Fibroblast of the aortic adventitia (primary cell): ENCODE measurements at places on chromosomes 3 and 15. TPM values are rescaled to one million over a fixed set of nuclear protein-coding genes. Genes with fewer than 3 reads are reported as not detected.

DNA sequence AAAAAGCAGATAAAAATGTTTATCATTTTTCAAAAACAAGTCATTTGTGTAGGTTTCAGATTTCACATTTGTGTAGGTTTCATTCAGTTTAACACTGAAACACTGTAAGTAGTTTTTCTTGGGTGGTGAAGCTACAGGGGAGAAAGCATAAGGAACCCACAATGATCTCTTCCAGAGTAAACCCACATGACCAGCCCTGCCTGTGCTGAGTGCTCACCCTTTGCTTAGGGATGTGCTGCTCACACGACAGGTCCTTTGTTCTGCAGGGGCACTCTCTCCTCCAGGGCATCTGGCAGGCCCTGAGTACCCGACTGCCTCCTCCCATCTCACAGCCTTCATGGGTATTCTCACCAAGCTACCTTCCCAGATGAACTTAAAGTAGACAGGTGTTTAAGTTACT lies 28.9 kb downstream of the ZXDC start:
- DNase-seq: no peak

DNA sequence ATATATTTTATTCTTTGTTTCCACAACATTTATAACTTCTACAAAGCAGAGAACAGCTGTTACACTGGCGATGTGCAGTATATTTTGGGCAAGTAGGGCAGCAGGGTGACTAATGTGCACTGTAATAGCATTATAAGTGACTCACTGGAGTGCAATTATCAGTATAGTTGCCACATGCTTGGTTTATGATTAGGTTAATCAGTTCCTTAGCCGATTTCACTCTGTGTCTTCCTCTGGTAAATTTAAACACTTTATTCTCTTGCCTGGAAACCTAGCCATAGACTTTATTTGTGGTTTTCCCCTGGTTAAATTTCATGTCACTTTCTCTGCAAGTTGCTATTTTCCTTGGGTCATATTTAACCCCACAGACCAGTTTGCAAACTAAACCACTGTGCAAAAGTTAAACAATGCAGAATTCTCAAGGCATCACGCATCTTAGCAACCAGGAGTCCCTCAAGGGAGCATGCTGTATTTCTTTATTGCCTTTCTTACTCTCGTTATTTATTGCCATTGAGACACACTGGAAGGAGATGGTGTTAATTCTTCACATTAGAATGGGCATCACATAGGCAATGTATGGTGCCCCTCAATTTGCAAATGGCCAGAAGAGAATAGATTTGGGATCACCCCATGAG lies 690.2 kb upstream of the DPPA4 start:
- peak; percentile 42 for DNase-seq

SLC28A1 gene
- total RNA-seq: not detected in 2 replicates

DNA sequence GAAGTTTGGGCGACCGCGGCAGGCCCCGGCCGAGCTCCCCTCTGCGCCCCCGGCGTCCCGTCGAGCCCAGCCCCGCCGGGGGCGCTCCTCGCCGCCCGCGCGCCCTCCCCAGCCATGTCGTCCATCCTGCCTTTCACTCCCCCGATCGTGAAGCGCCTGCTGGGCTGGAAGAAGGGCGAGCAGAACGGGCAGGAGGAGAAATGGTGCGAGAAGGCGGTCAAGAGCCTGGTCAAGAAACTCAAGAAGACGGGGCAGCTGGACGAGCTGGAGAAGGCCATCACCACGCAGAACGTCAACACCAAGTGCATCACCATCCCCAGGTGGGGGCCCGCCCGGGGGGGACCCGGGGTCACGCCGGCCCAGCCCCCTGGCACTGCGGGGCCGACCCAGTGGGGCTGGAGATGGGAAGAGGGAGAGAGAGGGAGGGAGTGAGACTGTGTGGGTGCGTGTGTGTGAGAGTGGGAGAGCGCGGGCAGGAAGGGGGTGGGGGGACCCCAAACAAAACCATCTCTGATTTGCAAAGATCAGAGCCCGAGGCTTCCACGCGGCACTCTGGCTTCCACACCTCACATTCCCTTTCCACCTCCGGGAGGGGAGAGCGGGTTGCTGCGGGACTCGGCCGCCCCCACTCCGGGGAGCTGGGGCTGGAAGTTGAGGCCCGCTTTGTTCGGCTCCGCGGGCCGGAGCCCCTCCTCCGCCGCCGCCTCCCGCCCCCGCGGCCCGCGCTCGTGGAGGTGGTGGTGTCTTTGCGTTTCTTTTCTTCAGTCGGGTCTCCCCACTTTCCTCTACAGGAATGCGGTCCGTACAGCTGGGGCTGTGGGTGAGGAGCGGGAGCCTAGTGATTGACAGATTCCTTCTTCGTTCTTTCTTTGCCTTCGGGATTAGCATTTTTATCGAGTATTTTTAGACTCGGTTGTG lies 898 bp downstream of the SMAD3 start:
- DNase-seq: no peak

GRCh38 chr3:185912512-185912911 lies 25.3 kb downstream of the TRA2B start:
- DNase-seq: no peak

- DNase-seq: peak; percentile 72
Measured at GRCh38 chr3:158731938-158732855, at the start of gene RARRES1. Gene RARRES1 (minus strand): TSS chr3:158732457. CDS start chr3:158732415, 42 bp downstream.

DNA sequence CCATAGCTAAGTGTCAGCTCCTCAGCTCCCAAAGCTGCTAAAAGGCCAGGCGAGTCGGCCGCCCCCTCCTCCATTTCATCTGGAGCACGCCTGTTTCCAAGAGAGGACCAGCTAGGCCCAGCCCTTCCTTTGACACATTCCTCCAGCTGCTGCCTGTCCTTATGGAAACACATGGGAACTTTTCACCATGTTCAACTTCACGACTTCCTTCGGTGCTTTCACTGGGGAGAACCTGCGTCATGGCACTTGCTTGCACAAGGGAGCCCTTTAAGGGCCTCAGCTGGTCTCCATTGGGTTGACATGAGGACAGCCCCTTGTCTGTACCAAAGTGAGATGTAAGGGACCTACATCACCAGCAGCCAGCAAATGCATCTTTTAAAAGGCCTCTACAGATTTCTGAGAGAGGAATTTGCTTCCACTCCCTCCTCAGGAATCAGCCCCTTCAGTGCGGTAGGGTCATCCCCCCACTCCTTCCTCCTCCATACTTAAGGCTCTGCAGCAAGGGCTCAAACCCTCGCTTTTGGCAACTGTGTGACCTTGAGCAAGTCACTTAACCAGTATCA lies 2.1 kb downstream of the MAGI1 start:
- DNase-seq: no peak

GRCh38 chr3:155179437-155179827 lies 99.3 kb downstream of the MME start:
- DNase-seq: no peak

DNA sequence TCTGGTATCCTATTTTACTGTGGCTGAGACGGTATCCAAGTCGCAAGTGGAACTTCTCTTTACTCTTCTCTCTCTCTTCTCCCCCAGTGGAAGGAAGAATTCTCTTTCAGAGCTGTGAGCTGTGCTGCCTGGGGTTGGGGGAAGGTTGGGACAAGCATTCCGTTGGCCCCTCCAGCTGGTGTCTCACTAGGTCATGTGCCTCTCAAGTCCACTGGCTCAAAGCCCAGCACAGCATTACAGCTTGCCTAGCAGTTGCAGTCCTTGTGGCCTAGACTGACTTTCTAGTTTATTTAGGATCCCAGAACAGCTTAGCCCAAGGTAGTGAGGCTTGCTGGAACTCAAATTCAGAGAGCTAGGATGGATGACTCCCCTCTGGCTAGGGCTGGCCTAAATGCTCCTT lies 76.1 kb upstream of the SPATA16 start:
- no peak for DNase-seq

RAB6B gene
- total RNA-seq: 0.36 and 0.49 TPM in 2 replicates

SKOR1 gene
- total RNA-seq: 0.08 and 0.09 TPM in 2 replicates

DNA sequence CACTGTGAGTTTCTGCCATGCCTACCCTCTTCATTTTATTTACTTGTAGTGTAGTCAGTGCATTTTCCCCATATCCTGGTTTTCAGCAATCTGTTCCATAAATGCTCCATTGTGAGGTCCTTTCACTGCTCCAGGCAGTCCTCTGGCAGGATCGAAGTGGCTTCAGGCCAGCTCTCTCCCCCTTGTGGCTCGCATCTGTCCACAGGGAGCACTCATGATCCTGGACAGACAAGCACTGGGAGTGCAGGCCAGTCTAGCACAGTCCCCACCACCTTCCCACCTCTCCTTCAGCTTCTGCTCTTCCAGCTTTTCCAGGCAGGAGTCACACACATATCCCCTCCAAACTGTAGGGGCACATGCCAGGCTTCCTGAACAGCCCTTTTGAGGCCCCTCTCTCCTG lies 173.6 kb downstream of the PPM1L start:
- no peak for DNase-seq

HMCES gene
- total RNA-seq: 9.2 and 11.1 TPM in 2 replicates

DNA sequence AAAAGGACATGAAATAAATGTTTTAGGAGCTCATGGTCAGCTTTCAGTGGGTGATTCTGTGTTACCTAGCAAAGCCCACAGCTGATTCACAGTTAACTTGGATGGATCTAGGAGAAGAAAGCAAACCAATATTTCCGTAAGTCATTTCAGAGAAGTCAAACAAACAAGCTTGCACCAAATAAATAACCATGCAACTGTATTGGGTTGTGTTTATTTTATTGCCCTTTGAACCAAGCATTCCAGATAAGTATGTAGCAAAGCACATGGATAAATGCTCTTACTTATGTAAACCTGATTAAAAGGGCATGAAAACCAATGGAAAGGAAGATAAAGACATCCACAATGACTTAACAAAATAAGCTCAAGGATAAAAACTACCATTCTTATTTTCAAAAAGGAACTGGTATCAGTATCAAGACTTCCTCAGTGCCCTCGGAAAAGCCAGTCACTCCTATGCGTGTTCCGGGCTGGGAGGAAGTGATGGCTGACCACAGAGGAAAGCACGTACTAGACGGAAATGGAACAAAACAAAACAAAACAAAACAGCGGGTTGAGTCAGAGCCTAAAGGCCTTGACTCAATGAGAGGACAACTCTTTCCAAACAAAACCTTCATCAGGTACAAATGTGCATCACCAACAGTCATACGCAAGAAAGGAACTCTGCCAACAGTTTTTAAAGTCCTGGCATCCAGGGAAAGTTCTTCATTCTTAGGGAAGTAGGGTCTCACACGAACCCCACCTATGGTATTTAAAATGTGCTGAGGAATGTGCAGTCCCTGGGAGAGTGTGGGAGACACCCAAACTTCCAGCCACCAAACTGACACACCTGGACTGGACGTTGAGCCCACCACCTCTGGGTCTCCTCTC lies 103.3 kb downstream of the SNRK start:
- peak; percentile 69 for DNase-seq

CYP8B1 gene
- not detected in 2 replicates for total RNA-seq

GPR62 gene
- total RNA-seq: 0.09 TPM in 1 of 2 replicates, not detected in the other

DNA sequence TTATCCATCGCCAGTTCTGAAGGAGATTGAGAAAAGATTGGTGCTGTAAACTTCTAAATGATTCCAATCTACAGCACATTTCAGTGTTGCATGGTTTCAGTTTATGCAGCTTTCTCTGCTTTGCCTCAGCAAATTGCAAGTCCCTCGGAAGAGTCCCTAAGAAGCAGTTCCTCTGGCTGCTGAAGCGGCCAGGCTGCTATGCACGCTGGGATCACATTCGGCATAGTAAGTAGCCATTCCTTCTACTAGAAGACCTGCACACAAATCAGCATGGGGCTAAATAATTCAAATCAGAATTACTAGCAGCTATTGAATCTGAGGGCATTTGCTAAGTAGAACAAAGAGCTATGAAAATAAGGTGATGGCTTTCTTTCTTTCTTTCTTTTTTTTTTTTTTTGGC lies 769.5 kb downstream of the AGBL1 start:
- DNase-seq: no peak

GRK7 gene
- total RNA-seq: not detected in 2 replicates

DNA sequence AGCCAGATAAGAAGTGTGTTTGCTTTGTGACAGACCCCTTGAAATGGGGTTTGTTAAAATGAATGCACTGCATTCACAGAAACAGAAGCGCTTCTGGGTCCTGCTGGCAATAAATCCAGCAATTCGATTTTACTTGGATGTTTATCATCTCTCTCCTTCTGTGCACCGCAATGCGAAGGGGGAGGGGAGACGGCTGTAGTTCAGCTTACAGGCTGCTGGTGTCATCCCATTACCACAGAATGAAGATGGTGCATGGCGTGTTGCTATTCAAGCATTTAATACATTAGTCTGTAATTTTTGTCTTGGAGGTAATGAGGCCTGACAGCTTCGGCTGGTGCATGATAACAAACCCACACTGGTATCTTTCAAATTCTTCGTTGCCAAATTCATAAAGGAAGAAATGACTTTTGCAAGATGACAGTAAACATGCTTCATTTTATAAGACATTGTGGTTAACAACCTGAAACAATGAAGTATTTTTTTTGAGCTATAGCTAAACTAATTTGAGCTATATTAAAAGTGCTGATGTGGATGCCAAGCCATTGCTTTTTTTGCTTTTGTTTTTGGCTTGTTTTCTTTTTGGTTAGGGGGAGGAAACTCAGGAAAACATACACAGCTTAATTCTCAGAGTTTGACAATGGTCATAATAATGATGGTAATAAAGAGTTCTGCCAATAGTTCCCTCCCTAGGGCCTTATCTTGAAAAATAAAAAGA lies 418.3 kb downstream of the OTOL1 start:
- peak; percentile 63 for DNase-seq

SOX2 gene
- not detected in 2 replicates for total RNA-seq

GRCh38 chr3:122797291-122797690 lies 2.4 kb downstream of the SLC49A4 start:
- DNase-seq: peak; percentile 31

GRCh38 chr3:176650478-176650877 lies 546.8 kb downstream of the TBL1XR1 start:
- DNase-seq: no peak

- peak; percentile 29 for DNase-seq
Measured at GRCh38 chr15:41018534-41018933, 65.3 kb downstream of the CHAC1 start.

DNA sequence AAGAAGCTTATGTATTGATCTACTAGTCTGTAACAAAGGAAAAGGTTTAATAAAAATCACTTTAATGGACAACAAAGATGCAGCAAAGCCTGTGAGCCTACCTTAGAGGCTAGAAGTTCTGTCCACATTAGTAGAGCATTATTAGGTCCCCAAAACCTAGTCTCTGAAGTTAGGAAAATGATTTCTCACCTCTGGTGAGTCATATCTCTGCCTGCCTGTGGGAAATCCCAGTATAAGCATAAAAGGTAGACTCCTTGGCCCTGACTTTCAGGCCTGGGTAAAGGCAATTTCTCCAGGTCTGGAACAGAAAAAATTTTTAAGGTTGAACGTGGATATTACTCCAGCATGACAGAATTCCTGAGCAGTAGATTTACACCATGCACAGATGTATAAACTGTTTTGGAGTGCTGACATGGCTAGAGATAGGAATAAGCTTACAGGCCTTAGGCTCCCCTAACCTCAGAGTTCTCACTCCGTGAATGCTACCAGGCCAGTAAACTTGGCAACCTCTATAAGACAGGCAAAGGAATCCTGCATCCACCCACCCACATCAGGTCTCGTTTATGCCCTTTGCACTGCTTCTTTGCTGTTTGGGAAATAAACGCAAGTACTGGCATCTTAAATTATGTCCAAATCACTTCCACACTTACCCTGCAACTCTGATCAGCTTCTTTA lies 104.1 kb downstream of the SERPINI1 start:
- no peak for DNase-seq

ADGRG7 gene
- total RNA-seq: not detected in 2 replicates

- DNase-seq: peak; percentile 27
Measured at GRCh38 chr3:45225465-45226205, 452 bp downstream of the TMEM158 start.

GRCh38 chr3:119637679-119638477 lies 22.5 kb downstream of the POPDC2 start:
- peak; percentile 94 for DNase-seq
